SK-N-DZ (cell line): ENCODE measurements at places on chromosomes 1 and 21.
A peak's percentile ranks its signal among the peaks of the same experiment; 100 is the strongest.

GRCh38 chr1:90068611-90069280 lies 73.8 kb downstream of the ZNF326 start:
- DNase-seq = no peak

GRCh38 chr1:88647249-88647645 lies 36.8 kb upstream of the PKN2 start:
- DNase-seq = peak; percentile 37

- DNase-seq = no peak
These were observed 85.8 kb downstream of the NIBAN1 start for GRCh38 chr1:184888505-184888904.

GRCh38 chr21:36628761-36629460 lies 70.0 kb upstream of the SIM2 start:
- DNase-seq = no peak

DNA sequence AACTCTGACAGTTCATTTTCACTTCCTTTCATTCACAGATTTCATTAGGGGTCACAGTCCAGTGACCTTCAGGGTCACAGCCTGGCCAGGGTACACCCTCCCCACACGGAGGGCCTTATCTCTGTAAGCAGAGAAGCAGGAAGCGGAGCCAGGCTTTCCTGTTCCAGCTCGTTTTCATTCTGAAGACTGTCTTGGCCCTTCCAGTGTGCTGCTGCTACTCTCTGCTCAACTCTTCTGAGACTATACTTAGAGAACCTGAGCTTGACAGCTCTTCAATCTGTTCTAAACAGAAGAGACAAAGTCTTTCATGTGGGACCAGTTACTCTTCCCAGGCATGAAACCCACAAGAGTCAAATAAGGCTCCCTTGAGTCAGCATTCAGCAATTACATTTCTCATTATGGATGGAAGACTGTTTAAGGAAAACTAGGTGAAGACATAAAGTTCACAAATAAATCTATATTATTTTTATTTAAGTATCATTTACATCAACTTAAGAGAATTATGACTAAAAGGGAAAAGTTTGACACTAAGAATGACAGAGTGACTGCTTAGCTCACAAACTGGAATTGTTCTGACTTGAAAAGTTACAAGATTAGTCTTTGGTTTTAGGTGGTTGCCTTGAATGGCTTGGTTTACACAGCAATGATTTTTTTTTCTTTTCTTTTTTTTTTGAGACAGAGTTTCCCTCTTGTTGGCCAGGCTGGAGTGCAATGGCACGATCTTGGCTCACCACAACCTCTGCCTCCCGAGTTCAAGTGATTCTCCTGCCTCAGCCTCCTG lies 4.8 kb upstream of the TDRD10 start:
- no peak for DNase-seq

GRCh38 chr1:4083231-4084047 lies 183.4 kb upstream of the C1orf174 start:
- DNase-seq = no peak

GRCh38 chr21:15250384-15250783 lies 185.6 kb upstream of the NRIP1 start:
- DNase-seq = no peak

GRCh38 chr1:116679828-116680628 lies 12.5 kb upstream of the IGSF3 start:
- no peak for DNase-seq

DNA sequence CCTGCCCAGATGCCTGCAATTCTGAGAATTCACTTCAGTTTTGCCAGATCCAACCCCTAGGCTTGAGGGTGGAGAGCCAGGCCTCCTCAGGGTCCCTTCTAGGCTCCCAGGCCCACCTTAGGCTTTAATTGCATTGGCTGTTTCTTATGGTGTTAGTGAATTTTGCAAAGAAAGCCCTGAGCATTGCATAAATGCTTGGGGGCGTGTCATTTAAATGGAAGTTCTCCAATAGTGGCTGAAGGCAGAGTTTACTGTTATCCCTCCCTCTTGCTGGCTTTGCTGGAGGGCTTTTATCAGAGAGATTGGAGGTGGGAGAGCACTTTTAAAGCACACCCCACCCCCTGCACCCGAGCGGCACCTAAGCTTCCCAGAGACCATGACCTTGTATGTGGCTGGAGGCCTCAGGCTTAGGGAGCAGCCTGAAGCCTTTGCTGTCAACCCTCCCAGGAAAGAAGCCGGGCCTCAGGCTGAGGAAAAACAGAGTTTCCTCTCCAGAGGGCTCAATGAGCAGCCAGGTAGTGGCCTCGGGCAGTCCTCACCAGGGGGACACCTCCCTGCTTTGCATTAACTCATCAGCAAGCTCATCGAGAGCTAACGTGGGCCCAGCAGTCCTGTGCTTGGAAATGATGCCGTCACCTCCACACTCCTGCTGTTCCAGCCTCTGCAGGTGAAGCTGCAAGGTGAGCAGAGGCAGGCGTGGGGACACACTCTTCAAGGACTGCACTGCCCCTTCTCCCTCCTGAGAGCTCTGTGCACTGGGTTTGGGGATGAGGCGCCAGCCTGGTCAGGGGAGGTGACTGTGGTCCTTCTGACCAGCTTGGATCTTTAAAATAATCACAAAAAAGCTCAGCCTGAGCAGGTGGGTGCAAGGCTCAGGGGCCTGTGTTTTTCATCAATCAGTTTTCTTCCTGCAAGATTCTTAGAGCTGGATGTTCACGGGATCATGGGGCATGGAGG lies 58.0 kb downstream of the STUM start:
- no peak for DNase-seq

GRCh38 chr1:54944610-54945392 lies 35.6 kb upstream of the TMEM61 start:
- peak; percentile 70 for DNase-seq

GRCh38 chr1:41936107-41936506 lies 17.4 kb upstream of the HIVEP3 start:
- DNase-seq = no peak

- no peak for DNase-seq
These were observed 308.5 kb downstream of the LMX1A start for GRCh38 chr1:165047994-165048393.

GRCh38 chr21:29117372-29117955 lies 13.0 kb upstream of the MAP3K7CL start:
- DNase-seq = no peak

GRCh38 chr21:34034369-34035014 lies 38.9 kb upstream of the MRPS6 start:
- no peak for DNase-seq

GRCh38 chr1:21922090-21923013 lies 14.8 kb downstream of the HSPG2 start:
- no peak for DNase-seq

GRCh38 chr1:86218859-86219258 lies 62.3 kb upstream of the COL24A1 start:
- no peak for DNase-seq

DNA sequence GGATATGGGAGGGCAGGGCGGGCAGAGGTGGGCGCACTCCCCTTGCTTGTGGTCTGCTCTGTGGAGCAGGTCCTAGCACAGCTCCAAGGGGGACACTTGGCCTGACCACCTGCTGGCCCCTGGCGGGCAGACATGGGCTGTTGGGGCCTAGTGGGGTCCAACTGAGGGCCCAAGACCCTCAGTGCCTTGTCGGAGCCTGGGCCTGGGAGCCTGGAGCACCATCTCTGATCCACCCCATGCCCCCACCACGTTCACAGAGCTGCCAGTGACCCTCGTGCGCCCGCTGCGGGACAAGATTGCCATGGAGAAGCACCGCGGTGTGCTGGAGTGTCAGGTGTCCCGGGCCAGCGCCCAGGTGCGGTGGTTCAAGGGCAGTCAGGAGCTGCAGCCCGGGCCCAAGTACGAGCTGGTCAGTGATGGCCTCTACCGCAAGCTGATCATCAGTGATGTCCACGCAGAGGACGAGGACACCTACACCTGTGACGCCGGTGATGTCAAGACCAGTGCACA lies 70.6 kb downstream of the OBSCN start:
- no peak for DNase-seq

- no peak for DNase-seq
These were observed 25.7 kb downstream of the COQ8A start for GRCh38 chr1:226965581-226966440.

DNA sequence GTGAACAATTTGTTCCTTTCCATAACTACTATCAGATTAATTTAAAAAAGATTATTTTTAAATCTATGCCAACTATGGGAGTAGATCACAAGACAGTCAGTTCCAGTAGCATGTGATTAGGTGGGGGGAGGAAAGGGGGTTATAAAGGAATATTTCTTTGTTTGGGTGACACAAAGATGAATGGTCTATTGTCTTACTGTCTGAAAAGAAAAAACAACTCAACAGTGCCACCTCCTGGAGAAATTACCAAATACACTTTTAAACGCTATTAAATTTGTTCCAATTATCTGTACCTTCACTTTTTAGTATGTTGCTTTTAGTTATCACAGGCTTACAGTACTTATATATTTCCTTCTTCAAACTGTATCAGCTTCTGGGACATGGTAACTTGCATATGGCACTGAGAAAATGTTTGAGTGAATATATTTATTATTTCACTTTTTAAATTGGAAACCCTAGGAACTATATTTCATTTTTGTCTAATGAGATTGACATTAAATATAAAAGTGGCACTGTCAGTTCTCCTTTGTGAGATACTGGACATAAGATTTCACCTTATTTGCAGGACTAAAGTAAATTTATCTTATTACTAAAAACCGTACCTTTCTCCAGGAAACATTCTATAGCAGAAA lies 1.7 kb upstream of the SORT1 start:
- DNase-seq = peak; percentile 75

- DNase-seq = peak; percentile 62
These were observed 6.6 kb downstream of the LIN28A start for GRCh38 chr1:26417111-26417759.

- DNase-seq = no peak
These were observed 4.2 kb downstream of the STXBP3 start for GRCh38 chr1:108750476-108751181.

DNA sequence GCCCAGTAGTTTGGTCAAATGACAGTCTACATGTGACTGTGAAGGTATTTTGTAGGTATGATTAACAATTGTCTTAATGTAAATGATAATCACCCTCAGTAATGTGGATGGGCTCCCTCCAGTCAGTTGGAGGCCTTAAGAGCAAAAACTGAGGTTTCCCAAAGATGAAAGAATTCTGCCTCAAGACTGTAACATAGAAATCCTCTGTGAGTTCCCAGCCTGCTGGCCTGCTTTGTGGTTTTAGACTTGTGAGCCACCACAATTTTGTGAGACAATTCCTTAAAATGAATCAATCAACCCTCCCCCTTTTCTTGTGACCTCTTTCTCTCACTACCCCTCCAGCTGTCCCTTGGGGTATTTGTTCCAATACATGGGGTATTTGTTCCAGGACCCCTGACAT lies 226.4 kb upstream of the DPYD start:
- no peak for DNase-seq

GRCh38 chr1:232271991-232272589 lies 357.8 kb downstream of the SIPA1L2 start:
- no peak for DNase-seq

GRCh38 chr1:229258757-229259060 lies 12.2 kb upstream of the RAB4A start:
- DNase-seq = no peak

GRCh38 chr1:227131193-227131592 lies 187.1 kb downstream of the CDC42BPA start:
- peak; percentile 4 for DNase-seq

DNA sequence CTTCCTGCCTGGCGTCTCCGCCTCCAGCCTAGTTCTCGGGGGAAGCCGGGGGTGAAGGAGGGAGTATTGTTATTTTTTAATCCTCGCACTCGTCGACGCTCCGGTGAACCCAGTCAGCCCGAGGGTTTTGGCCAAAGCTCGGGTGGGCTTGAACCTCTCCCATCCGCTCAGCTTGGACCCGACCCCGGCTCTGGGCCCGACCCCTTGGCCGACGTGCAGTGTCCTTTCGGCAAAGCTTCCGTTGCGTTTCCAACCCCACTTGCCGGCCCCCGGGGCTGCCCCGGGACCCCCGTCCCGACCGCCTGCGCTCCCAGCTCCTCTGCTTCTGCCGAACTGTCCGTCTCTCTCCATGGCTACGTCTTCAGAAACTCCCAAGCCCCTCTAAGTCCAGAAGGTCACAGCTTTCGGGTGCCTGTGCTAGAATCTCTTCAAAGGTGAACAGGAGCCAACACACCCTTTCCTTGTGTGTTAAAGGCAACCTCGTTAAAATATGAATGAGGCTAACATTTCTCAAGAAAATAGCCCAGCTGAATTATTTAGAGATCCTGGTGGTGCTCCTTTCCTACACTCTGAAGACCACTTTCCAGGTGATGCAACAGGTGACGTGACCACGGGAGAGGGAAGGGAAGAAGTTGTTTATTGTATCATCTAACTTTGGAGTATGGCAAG lies 647 bp downstream of the DESI2 start:
- no peak for DNase-seq

- DNase-seq = peak; percentile 37
These were observed 347.6 kb downstream of the CHRM3 start for GRCh38 chr1:239733995-239734394.

- no peak for DNase-seq
These were observed 299.1 kb downstream of the RRAGC start for GRCh38 chr1:38560457-38560856.

- peak; percentile 64 for DNase-seq
These were observed 17.0 kb upstream of the GPR37L1 start for GRCh38 chr1:202105571-202106339.

DNA sequence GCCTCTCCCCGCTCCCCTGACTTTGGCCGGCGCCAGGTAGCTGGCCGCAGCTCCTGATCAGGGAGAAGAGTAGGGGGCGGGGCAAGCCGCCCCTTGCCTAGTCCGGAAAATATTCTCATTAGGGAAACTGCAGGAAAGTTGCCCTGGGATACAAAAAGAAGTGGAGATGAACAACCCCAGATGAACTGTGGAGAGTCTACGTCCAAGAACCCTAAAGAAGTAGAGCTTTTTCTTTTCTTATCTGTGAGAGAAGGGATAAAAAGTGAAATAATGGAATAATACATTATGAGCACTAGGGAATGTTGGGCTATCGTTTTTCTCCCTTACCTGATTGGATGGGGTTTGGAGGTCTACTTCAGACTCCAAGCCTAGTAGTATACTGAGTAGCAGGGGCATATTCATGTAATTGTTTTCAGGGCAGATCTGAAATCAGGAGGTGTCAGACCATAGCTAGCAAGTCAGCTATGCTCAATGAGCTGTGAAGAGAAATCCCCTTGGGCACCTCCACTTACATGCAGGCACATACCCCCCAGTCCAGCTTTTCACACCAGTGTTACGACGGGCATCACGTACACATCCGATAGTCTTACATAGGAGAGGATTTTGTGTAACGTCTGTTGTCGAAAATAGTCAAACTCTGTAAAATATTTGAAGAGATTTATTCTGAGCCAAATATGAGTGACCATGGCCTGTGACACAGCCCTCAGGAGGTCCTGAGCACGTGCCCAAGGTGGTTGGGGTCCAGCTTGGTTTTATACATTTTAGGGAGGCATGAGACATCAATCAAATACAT lies 1.7 kb upstream of the DUSP10 start:
- no peak for DNase-seq
